Stimulated activated CD8-positive, alpha-beta memory T cell treated with anti-CD3 and anti-CD28 coated beads, Interleukin-2, amount 100 ng/mL, for 1 hour (primary cell): ENCODE measurements at places on chromosomes 1 and 21.

DNA sequence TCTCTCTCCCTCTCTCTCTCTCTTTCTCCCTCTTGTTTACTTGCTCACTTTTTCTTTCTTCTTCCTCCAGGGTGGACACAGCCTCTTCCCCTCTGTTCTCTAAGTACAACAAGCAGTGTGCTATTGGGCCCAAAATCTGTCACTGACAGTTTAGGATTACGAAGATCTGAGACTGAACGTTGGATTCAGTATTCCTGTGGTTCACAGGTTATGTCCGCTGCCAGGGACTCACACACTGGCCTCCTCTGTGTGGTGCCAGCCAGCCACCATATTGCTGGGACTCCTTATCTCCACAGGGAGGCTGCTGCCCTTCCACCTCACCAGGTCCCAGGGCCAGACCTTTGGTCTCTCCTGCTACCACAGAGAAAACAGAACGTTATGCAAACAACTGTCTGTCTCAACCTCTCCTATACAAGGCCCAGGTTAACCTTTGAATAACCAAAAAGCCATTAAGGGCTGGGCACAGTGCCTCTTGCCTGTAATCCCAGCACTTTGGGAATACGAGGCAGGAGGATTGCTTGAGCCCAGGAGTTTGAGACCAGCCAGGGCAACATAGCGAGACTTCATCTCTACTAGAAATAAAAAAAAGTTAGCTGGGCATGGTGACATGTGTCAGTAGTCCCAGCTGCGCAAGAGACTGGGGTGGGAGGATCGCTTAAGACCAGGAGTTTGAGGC lies 171.9 kb upstream of the RAB4A start:
- no peak for DNase-seq

- no peak for DNase-seq
Measured at GRCh38 chr1:53511933-53512806, 53.0 kb downstream of the DMRTB1 start.

- no peak for DNase-seq
Measured at GRCh38 chr21:21907271-21907670, 909.1 kb downstream of the NCAM2 start.

DNA sequence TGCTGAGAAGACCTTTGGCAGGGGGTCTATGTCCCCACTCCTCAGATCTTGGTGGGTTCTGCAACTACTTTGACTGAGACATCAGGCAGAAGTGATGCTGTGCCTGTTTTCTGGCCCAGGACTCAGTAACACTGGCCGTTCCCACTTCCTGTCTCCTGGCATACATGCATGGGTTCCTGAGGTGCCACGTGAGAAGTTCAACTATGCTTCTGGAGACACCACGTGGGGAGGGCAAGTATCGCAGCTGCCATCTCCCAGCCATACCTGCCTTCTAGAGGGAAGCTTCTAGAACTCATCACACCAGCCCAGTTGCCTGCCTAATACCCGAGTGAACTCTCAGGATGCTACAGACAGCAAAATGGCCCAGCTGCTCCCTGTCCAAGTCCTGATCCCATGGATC lies 65.8 kb downstream of the TRABD2B start:
- DNase-seq, result no peak

DNA sequence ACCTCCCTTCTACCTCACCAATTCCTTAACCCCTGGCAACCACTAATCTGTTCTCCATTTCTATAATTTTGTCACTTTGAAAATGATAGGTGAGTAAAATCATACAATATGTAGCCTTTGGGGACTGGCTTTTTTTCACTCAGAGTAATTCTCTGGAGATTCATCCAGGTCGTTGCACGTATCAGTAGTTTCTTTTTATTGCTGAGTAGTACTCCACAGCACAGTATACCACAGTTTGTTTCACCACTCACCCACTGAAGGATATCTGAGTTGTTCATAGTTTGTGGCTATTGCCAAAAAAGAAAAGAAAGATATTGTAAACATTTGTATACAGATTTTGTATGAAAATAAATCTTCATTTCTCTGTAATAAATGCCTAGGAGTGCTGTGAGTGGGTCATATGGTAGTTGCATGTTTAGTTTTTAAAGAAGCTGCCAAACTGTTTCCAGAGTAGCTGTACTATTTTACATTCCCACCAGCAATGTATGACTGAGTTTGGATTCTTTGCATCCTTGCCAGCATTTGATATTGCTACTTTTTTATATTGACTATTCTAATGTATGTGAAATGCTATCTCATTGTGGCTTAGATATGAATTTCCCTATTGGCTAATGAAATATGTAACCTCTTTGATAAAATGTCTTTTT lies 3.7 kb downstream of the CHD1L start:
- no peak for DNase-seq

- no peak for DNase-seq
Measured at GRCh38 chr1:183301239-183301638, 115.2 kb downstream of the LAMC2 start.

DNA sequence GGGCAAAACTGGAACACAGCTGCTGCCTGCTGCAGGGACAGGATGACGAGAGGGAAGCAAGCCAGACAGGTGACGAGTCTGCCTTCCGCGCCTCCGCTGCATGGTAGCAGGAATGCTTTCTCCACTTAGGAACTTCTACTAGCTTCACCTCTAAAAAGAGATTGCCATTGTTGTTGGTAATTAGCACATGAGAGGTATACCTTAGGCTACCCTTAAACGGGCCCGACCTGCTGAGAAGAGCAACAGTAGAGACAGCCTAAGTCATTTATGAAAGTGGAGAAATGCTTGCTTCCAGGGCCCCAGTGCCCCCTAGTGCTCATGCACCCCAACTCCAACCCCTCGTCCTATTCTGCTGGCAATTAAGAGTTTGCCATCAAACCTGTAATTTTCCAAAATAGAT lies 96.9 kb upstream of the AKT3 start:
- peak; percentile 1 for DNase-seq

DNA sequence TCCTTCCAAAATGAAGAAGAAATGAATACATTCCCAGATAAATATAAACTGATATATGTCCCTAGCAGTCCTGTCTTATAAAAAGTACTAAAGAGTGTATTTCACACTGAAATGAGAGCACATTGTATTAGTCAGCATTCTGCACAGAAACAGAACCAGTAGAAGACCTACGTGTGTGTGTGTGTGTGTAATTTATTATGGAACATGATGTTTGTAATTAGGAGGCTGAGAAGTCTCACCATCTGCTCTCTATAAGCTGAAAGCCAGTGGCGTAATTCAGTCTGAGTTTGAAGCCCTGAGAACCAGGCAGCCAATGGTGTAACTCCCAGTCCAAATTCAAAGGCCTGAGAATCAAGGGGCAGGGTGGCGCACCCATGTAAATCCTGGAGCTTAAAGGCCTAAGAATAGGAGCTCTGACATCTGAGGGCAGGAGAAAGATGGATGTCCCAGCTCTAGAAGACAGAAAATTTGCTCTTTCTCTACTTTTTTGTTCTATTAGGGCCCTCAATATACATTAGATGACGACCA lies 146.5 kb upstream of the LYPLAL1 start:
- no peak for DNase-seq

- DNase-seq, result no peak
Measured at GRCh38 chr1:215987092-215987875, 420.2 kb downstream of the KCTD3 start.

DNA sequence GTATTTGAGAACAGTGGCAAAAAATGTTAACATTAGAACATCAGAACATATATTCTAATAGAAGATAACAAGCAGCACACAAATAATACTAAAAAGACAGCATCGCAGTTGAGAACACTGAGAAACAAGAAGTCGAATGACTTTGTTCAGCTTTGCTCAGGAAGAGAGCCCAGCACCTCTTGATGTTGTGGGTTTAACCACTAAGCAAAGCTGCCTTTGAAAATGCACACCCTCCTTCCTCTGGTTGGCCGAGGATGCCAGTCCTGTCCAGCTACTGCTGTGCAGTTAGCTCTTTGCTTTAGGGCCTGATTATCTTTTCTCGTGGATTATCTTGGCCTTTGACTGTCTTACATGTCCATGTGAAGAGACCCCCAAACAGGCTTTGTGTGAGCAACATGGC lies 60.5 kb downstream of the SPATA46 start:
- no peak for DNase-seq

DNA sequence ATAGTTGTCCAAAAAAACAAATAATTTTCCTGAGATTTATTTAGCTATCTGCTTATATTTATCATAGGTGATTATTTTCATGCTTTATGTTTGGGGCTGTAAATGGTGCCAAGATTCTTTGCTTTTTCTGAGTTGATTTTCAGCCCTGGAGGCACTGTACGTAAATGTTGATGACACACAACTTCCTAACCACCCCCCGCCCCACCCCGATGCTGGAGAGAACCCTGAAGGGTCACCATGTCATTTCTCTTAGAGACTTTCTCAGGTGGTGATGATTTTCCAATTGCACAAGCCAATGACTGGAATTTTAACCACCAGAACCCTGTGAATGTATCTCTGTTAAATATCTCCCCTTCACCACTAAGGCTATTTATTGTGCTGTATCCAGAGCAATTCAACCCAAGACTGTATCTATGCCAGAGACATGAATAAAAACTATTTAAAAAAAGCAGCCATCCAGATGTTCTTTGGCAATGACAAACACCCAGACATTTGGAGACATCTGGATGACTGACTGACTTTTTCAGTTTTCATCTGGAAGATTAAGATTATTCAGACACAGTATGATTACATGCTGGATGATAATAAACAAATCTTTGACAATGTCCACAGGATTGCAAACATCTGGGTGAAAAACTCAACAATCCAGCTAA lies 346.0 kb downstream of the LMX1A start:
- no peak for DNase-seq

GRCh38 chr1:204441558-204441957 lies 29.9 kb upstream of the PPP1R15B start:
- no peak for DNase-seq

DNA sequence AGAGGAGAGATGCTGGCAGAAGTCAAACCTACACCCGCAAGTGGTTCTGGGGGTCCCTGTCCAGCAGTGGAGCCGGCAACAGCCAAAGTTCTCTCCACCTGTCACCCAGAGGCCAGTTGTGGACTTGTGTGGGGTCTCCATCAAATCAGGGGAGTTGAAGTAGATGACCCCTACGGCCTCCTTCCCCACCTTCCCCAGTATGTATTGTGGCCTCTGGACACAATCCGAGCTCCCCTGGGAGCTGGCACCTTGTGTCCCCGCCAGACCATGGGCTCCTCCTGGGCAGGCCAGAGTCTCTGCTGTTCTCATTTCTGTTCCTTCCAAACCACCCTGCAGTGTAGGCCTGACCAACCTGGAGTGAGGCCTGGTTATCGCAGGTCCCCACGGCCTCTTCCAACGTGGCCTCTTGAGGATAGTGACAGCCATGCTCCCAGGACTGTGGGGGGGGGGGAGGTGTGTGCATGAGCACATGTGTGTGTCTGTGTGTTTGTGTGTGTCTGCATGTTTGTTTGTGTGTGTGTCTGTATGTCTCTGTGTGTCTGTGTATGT lies 246.4 kb downstream of the MATN1 start:
- DNase-seq, result no peak

DNA sequence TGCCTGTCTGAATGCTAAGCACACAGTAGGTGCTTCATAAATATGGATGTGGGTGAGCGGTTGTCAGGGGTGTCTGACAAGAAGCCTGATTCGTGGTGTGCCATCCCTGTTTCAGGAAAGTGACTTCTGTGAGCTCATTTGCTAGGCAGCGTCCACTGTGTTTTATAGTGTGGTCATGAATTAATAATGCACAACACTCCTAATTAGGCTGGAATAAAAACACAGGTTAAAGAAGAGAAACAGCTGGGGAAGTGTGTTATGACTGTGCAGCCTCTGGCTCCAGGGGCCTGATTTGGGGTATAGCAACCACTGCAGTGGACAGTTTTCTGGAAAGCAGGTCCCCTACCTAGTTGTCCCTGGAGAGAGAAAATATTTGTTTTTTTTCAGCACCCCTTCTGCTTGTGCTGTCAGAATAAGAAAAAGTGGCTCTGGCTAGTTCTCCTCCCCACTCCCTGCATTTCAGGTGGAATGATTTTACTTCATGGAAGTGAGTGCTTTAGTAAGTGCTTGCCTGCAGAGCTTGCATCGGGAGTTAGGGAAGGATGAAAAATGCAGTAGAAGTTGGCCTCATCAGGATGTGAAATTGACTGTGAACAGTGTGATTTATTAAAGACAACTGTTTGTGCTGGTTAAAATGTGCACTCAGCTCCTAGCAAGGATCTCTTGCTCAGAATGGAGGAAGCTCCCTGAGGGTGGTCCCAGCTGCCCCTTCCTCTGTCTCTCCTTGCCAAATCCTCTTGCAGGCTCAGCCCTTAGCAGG lies 333.8 kb downstream of the HHAT start:
- no peak for DNase-seq

DNA sequence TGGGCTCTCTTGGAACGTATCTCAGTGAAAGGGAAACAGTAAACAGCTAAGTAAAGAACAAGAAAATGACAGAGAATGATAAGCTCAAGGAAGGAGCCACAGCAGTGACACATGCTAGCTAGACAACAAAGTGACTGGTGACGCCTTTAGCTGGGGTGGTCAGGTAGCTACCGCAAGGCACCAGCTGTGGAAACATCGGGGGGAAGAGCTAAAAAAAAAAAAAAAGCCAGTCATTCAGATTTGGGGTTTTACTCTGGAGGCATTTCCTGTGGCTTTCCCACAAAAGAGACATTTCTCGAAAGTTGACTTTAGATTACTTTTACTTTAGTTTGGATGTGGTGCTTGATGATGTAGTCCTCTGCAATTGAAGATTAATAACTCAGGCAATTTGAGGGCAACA lies 2.1 kb downstream of the FHAD1 start:
- no peak for DNase-seq

DNA sequence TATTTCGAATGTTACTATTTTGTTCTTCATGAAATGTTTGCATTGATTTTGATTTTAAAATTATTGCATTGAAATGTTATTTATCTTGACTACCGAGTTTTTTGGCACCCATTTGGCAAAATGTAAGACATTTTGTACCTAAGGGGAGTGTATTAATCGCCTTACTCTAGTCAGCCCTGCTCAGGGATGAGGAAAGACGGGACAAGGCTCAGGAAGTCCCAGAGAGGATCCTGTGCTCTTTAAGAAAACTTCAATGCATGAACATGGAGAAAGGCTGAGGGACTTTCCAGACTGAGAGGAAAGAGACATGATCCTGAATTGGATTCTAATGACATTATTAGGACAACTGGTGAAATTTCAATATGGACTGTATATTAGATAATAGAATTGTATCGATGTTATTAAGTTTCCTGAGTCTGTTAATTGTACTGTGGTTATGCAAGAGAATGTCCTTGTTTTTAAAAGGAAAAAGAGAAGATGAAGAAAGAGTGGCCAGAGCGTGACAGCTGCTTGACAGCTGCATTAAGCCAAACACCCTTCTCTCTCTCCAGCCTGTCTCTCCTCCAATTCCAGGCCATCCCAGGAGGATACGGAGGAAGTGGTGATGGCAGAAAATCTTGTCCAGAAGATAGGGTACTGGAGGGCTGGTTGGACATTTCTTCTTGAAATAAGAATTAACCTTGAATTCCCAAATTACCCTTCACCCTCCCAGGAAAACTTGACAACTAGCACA lies 66.0 kb downstream of the PLEKHA6 start:
- no peak for DNase-seq

DNA sequence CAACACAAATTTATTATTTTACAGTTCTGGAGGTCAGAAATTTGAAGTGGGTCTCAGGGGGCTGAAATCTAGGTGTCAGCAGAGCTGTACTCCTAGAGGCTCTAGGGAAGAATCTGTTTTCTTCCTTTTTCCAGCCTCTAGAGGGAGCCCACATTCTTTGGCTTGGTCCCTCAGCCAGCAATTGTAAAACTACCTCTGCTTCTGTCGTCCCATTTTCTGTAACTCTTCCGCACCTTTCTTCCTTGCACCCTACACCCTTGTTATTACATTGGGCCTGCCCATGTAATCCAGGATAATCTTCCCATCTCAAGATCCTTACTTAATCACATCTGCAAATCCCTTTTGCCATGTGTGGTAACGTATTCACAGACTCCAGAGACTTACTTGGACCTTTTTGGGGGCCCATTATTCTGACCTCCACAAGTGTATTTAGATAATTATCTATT lies 24.8 kb upstream of the THEM4 start:
- DNase-seq, result no peak
